Skin of body (tissue), 3 donors: ENCODE measurements at places on chromosomes 7 and 10.

DNA sequence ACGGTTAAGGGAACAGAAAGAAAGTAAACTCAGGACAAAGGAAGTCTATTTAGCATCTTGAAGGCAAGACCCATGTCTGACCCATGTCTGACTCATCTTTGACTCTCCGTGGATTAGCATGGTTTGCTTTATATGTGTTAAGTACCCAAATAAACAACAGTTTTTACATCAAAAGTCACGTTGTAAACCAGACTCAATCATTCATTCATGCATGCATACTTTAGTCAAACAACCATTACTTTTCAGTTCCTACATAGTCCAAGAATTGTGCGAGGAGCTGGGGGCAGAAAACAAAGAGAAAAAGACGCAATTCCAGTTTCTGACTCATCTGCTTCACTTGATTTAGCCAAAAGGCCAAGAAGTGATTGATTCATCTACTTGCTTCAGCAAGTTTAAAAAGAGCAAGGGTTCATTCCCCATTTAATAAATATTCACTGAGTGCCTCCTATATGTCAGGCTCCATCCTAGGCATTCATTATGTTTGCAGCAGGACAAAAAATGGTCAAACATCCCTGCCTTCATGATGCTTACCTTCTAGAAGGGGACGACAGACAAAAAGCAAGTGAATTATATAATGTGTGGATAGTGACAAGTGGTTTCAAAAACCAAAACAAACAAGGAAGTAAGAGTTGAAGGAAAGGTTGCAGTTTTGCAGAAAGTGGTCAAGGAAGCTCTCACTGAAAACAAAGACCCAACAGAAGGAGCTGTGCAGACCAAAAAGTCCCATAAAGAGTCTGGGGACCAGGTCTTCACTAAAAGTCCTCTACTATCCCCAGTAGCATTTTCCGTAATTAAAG, 116.2 kb downstream of the FAM107B start:
- DNase-seq, result no peak

- no peak for DNase-seq
Measured at GRCh38 chr7:128389618-128390329, 20.0 kb downstream of the IMPDH1 start.

DNA sequence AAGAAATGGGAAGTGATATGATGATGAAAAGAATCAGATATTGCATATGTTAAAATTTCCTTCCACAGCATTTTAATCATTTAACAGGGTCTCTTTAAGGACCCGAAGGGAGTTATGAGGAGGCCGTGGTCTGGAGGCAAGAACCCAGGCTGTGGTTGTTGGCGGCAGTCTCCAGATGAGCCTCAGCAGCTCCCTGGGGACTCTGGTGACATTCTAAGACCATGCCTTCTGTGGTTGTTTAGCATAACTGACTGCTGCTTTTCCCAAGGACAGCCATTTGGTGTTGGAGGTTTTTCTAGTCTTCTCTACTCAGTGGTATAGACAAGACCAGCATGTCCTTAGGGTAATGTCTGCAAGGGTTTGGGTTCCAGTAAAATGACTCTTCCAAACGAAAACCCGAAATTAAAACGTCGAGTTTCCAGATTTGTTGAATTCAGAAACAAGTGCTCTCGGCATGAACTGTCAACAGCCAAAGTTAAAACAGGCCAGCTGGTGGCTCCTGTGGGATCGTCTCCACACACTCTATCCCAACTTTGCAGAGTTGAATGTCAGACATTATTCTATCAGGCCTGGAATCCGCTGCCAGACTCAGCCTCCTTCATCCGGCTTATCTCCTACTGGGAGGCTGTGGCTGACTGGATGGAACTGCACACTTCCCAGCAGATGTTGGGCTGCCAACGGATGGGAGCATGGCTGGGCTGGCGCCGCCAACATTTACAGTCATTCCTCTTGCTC, 183.1 kb downstream of the TAX1BP1 start:
- DNase-seq, result no peak

GRCh38 chr10:43123361-43124093, 14.7 kb upstream of the CSGALNACT2 start:
- no peak for DNase-seq
